Right cardiac atrium (tissue), 5 donors: ENCODE measurements at places on chromosomes 12 and 14. TPM values are rescaled to one million over a fixed set of nuclear protein-coding genes. Genes with fewer than 3 reads are reported as not detected.

DNA sequence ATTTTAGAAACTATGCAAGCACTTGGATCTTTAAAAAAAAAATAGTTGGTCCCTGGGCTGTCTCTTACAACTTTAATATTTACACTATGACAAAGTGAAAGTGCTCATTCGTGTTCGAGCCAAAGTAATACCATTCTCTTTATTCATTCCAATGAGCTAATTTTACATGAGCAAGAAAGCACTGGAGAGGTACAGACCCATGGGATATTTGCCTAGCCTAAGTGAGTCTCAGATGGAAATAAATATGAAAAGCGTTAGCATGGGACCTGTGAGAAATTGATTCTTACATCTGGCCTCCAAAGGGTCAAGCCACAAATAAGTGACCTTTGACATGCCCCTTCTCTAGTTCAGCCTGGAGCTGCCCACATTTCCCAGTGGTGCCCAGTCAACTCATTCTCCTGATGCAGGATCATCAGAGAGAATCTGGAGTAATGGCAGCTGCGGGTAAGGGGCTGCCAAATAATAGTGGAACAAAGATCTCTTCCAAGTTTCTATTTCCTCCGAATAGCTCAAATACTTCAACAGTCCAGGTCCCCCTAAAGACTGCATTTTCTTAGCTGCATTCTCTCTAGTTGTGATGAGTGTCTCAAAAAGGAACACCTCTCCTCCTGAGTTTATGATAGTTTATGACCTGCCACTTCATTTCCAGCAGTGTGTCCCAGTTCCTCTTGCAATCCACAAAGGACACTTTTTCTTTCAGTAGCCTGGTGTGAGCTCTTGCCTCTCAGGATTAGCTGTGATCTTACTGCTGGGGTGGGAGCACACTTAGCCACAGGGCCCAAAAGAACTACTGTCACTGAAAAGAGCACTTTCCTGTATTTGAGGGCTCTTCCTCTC lies 208.2 kb downstream of the DAD1 start:
- DNase-seq, result no peak

Gene TSPAN8
- 5.5 TPM for polyA plus RNA-seq

Gene BEGAIN
- 1.4 TPM for polyA plus RNA-seq

GRCh38 chr14:68644101-68644500 lies 148.8 kb downstream of the ZFP36L1 start:
- no peak for DNase-seq

GRCh38 chr12:26651566-26652188 lies 181.3 kb downstream of the ITPR2 start:
- DNase-seq, result no peak

DNA sequence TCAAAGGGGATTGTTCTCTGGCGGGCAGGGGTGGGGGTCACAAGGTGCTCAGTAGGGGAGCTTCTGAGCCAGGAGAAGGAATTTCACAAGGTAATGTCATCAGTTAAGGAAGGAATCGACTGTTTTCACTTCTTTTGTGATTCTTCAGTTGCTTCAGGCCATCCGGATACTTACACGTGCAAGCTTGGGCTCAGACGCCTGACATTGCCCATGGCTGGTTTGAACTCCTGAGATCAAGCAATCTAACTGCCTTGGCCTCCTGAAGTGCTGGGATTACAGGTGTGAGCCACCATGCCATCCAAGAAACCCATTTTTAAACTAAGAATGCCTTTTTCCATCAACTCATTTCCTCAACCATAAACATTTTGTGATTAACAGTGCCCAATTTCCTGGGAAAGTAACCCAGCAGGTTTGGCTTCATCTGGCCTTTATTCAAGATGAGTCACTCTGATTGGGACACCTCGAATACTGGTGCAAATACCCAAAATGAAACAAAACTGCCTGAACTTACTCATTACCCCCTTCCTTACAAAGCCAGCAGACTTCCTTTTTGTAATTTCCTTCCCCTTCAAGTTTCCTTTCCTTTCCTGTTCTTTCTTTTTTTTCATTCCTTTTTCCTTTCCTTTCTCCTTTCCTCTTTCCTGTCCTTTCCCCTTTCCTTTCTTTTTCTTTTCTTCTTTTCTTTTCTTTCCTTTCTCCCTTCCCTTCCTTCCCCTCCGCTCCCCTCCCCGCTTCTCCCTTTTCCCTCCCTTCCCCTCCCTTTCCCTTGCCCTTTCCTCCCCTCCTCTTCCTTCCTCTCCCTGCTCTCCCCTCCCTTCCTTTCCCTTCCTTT lies 10.2 kb upstream of the RNASE10 start:
- no peak for DNase-seq

Gene KRT5
- polyA plus RNA-seq, result 0.07 TPM

Gene NANOG
- polyA plus RNA-seq, result not detected

GRCh38 chr12:100827901-100828520 lies 33.4 kb downstream of the ANO4 start:
- no peak for DNase-seq

GRCh38 chr12:68614105-68614679 lies 3.5 kb downstream of the RAP1B start:
- no peak for DNase-seq

GRCh38 chr12:65389436-65389835 lies 111.0 kb downstream of the MSRB3 start:
- no peak for DNase-seq

- DNase-seq, result no peak
Measured at GRCh38 chr12:115457798-115458197, 773.8 kb upstream of the TBX3 start.

DNA sequence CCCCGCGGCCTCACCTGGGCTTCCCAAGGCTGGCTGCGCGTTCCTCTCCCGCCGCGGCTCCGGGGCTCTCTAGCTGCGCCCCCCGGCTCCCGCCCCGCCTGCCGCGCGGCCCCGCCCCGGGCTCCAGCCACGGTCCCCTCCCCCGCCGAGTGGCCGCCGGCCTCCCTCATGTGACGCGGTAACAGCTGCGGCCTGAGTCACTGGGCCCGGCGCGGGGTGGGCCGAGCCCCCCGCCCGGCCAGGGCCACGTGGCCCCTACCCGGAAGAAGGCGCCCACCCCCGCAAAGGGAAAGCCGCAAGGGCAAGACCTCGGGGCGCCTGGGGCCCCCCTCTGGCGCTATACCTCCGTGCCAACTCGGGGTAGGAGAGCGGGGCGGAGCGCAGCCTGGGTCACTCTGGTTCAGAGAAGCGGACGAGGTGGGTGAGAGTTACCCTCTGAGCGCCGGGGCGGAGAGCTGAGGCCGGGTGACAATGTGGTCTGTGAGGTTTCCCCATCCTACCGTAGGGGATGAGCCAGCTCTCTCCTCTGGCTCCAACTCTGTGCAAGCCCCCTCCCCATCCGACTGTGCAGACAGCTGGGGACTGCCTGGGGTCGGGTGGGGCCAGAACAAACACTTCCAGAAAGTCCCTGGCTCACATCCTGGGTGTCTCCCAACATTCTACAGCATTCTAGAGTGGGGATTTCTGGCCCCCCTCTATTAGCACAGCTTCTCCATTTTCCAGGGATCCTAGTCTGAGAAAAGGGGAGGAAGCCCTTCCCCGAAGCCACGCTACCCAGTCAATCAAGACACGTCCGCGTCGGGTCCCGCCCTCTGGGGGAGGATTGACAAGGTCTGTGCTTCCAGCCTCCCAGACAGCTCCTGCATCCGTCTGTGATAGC lies at the start of gene CD63:
TSS of gene CD63 (minus strand) at position 71 of the 880 bp plus-strand sequence. CDS start 668 bp downstream, outside the sequence.
- DNase-seq, result peak; percentile 96

- no peak for DNase-seq
Measured at GRCh38 chr14:75018694-75019093, 16.0 kb downstream of the EIF2B2 start.

DNA sequence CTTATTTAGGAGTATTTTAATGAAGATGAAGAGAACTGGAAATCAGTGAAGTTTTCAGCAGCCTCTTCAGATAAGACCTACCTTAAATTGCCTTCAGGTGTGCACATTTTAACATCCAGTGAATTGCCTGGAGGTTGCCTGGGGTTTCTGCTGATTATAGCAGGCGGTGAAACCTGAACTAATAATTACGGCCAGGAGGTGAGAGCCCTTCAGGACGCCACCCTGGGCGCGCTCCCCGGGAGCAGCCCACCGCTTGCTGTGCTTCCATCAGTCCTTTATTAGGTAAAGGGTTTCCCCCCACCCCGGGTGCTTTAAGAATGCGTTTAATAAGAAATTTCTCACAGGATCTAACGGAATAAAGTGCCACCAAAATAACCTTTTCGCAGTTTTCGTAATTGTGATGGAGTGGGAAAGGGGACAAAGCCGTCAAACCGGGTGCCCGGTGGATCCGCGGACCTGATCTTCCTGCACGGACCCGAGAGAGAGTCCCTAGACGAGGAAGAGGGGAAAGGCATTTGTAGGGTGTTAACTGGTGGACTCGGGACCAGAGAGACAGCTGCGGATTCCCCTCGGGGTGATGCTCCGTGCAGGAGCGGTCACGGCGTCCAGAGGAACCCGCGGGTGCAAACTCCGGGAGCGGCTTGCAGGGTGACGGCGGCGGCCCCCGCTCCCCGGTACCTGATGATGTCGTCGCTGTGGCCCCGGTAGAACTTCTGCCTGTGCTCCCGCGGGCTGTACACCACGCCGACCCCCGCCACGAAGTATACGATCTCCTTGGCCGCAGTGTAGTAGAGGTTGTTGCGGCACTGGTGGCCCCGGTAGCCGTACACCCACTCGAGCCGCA lies 902 bp downstream of the EML5 start:
- peak; percentile 59 for DNase-seq

DNA sequence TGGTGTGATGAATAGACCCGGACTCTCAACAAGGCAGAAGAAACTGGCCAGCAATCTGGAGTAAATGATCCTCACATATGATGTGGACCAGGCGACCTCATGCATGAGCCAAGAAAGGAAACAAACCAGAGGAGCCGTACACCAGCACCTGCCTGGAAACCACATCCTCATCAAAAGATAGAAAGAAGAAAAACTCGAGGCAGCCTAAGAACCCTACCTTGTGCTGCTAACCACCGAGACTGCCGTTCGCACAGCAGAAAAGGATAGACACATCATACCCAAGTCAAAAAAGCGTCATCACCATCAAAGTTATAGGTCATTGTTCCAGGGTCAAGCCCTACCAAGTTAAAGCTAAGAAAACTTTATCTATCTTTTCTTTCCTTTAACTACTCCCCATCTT lies 66.7 kb downstream of the RESF1 start:
- no peak for DNase-seq

- no peak for DNase-seq
Measured at GRCh38 chr12:57460841-57461275, 1.3 kb downstream of the GLI1 start.

DNA sequence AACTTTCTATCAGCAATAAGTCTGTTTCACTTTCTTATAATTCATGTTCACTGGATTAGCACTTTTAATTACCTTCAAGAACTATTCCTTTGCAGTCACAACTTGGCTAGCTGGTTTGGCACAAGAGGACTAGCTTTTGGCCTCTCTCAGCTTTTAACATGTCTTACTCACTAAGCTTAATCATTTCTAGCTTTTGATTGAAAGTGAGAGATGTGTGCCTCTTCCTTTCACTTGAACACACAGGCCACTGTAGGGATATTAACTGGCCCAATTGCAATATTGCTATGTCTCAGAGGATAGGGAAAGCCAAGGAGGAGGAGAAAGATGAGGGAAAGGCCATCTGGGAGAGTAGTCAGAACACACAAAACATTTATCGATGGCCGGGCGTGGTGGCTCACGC lies 92.7 kb downstream of the PRICKLE1 start:
- DNase-seq, result no peak

- DNase-seq, result no peak
Measured at GRCh38 chr12:2260441-2260840, 207.7 kb downstream of the CACNA1C start.

- no peak for DNase-seq
Measured at GRCh38 chr14:35932659-35933159, 106.6 kb downstream of the BRMS1L start.

Gene GPR84
- polyA plus RNA-seq, result 0.20 TPM

GRCh38 chr12:123171967-123172366 lies 21.1 kb upstream of the PITPNM2 start:
- DNase-seq, result no peak

- no peak for DNase-seq
Measured at GRCh38 chr14:90692061-90692460, 124.2 kb downstream of the TTC7B start.

GRCh38 chr12:2288875-2289274 lies 236.1 kb downstream of the CACNA1C start:
- DNase-seq, result no peak

DNA sequence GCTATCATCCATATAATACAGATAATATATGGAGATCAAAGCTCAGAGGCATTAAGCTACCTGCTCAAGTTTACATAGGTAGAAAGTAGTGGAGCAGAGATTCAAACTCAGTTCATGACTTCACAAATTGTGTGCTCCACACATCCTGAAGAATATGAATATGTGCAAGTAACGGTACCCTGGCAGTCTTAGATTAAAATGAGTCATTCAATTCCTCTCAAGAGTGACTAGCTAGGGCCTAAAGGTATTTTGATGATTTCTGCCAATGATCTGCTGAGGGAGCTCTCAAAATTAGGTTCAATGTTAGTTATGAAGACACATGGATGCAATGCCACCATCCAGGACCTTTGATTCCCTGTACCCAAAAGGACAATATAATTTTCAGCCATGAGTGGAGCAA lies 58.9 kb downstream of the GRIP1 start:
- no peak for DNase-seq

- no peak for DNase-seq
Measured at GRCh38 chr12:80050236-80050635, 49.1 kb upstream of the OTOGL start.

GRCh38 chr12:124884587-124885438 lies 21.1 kb upstream of the SCARB1 start:
- peak; percentile 42 for DNase-seq

GRCh38 chr14:87643005-87643404 lies 350.0 kb downstream of the GALC start:
- DNase-seq, result no peak

Gene KDM5A
- 6.4 TPM for polyA plus RNA-seq

GRCh38 chr12:30977124-30977523 lies 50.6 kb downstream of the TSPAN11 start:
- DNase-seq, result no peak

Gene A2M
- 165 TPM for polyA plus RNA-seq

- no peak for DNase-seq
Measured at GRCh38 chr12:15708396-15709076, 80.7 kb downstream of the EPS8 start.

GRCh38 chr14:105269405-105269804 lies 21.1 kb downstream of the BTBD6 start:
- peak; percentile 21 for DNase-seq

GRCh38 chr12:17134315-17134714 lies 528.4 kb upstream of the LMO3 start:
- no peak for DNase-seq

DNA sequence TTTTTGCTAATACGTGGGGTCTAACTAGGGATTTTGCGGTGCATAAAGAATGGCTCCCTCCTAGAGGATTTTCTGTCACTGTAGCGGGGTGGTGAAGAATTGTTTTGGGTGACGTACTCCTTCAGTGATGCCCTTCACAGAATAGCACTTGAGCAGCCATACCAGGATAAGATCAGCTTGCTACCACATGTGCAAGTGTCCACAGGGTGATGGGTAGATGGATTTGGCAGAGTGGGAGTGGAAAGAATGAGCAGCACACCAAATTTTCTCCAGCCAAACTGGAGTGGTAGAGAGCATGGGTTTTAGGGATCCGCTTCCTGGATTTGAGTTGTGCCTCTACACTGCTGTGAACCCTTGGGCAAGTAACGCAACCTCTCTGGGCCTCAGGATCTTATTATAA lies 2.3 kb downstream of the TCP11L2 start:
- no peak for DNase-seq
